ENCODE measurements at places on chromosomes 6 and 20.

- DNase-seq = no peak
Observed at GRCh38 chr6:129663531-129663930, 46.4 kb downstream of the ARHGAP18 start.

GRCh38 chr6:44039839-44040350, 87.4 kb downstream of the MRPL14 start:
- DNase-seq = no peak

GRCh38 chr20:57676589-57677583, 32.9 kb downstream of the PMEPA1 start:
- no peak for DNase-seq

DNA sequence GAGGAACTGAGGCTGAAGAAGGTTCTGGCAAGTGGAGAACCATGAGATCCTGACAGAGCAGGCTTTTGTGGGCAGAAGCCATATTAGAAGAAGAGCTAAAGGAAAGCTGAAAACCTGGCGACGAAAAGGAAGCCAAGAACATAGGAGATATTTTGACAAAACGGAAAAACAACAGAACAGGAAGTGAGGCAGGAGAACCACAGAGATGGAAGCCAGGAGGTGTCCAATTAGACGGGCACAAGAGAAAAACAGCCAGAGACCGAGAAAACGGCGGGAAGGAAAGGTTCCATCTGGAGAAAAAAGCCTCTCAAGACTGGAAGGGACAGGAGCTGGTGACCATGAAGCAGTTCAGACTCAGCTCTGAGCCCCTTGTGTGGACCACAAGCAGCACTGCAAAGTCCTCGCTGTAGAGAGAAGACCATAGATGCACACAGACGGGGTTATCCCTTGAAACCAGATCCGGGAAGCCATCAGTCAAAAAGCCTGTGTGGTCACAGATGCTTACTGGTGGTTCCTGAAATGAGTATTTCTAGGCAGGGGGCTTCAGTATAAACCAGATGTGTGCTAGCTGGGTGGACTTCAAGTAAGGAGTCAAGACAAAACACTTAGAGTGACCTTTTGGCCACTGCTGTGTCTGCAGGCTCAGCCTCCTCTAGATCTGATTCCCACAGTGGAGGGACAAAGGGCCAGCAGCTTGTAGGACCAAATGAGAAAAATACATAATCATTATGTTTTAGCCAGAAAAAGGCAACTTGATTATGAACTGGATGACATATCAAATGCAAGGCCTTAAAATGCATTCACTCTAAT, 30.7 kb downstream of the SSR1 start:
- DNase-seq = no peak

Measured in stimulated activated CD8-positive, alpha-beta memory T cell treated with anti-CD3 and anti-CD28 coated beads, Interleukin-12 subunit alpha, Interleukin-12 subunit beta, amount 100 ng/mL, for 1 hour (primary cell).